GM04504 (cell line): ENCODE measurements at places on chromosomes 3 and 15.

DNA sequence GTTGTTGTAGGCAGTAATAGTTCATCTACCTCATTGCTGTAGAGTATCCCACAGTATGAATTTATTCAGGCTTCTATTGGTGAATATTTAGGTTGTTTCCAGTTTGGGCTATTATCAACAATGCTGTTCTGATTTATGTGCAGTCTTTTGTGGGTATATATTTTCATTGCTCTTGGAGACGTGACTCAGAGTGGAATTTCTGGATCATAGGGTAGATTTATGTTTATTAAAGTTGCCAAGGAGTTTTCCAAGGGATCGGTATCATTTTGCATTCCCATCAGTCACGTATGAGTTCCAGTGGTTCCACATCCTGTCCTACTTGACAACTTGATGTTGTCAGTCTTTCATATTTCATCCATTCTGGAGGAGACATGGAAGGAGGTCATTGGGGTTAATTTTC is 8.4 kb upstream of the HRH1 start:
- DNase-seq: peak; percentile 89

- DNase-seq: no peak
Observed at GRCh38 chr15:92402751-92403150, 9.1 kb downstream of the ST8SIA2 start.

GRCh38 chr3:196842567-196843434 is 24.9 kb upstream of the SENP5 start:
- DNase-seq: no peak

DNA sequence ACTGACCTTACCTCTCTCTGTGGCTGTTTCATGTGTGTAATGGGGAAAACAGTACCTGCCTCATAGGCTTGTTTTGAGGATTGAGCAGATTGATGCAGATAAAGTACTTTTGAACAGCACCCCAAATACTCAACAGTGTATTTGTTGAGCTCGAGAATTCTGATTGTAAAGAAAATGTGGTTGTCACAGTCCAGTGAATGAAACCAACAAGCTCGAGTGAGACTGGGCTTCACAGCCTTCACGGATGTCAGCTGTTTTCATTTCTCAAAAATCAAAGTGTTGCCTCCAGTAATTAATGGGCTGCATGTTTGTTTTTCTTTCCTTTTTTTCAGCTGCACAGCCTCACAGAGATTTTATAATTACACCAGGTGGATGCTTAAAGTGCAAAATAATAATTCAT is 43.7 kb downstream of the PARP15 start:
- DNase-seq: no peak

DNA sequence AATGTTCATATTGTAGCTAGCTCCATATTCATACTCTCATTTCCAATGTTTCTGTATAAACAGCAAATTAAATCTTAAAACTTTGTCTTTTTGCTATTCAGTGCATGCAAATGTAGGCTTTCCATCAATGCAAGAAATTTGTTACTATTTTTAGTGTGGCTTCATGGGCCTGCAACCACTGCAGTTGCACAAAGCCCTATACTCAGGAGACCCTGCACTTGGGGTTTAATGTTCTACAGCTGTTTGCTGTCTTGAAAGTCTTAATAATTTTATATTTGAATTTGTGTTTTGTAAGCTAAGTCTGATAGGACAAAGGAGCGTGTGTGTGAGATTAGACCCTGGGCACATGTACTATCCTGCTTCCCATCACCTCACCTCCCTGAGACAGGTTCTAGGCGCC is 9.6 kb downstream of the PYDC2 start:
- DNase-seq: no peak

GRCh38 chr3:135140591-135140990 is 345.5 kb downstream of the EPHB1 start:
- no peak for DNase-seq

- no peak for DNase-seq
Observed at GRCh38 chr3:12198301-12198700, 39.6 kb upstream of the TIMP4 start.

DNA sequence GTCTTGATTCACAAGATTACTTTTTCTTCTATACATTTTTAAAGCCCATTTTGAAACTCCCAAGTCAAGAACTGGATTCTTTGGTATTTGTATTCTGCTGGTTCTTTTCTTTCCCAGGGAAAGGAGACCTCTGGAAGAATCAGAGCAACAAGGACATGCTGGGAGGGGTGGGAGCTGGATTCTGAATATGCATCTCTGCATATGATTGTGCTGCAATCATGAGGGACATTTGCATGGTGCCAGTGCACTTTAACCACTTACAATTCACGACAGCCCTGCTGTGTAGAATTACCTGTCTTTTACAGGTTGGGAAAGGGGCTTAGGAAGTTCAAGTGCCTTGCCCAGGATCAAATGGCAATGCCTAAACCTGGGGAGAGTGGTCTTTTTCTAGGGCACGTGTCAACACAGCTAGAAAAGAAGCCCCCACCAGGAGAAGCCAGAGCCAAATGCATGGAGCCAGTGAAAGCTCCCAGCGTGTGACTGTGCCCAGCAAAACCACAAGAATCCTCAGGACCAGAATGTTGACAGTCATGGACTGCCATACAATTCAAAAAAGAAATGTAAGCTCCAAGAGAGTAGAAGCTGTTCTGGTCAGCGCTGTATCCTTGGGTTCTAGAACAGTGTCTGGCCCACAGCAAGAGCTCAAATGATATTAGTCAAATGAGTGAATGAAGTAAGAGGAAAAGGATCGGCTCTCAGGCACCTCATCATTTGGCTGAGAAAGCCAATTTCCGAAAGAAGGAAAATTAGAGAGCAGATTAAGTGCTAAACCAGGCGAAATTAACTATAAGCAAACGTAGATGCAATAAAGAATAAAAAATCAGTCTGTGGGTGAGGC is 84.5 kb upstream of the MEF2A start:
- DNase-seq: no peak

DNA sequence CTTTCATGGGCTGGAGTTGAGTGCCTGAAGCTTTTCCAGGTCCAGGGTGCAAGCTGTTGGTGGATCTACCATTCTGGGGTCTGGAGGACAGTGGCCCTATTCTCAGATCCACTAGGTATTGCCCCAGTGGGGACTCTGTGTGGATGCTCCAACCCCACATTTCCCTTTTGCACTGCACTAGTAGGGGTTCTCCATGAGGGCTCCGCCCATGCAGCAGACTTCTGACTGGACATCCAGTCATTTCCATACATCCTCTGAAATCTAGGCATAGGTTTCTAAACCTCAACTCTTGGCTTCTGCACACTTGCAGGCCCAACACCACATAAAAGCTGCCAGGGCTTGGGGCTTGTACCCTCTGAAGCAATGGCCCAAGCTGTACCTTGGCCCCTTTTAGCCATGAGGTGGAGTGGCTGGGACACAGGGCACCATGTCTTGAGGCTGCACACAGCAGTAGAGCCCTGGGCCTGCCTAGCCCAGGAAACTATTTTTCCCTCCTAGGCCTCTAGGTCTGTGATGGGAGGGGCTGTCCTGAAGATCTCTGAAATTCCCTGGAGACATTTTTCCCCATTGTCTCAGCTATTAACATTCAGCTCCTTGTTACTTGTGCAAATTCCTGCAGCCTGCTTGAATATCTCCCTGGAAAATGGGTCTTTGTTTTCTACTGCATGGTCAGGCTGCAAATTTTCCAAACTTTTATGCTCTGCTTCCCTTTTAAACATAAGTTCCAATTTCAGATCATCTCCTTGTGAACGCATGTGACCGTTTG is 6.0 kb upstream of the HACD2 start:
- DNase-seq: no peak

GRCh38 chr15:85312929-85313331 is 67.5 kb upstream of the AKAP13 start:
- no peak for DNase-seq

DNA sequence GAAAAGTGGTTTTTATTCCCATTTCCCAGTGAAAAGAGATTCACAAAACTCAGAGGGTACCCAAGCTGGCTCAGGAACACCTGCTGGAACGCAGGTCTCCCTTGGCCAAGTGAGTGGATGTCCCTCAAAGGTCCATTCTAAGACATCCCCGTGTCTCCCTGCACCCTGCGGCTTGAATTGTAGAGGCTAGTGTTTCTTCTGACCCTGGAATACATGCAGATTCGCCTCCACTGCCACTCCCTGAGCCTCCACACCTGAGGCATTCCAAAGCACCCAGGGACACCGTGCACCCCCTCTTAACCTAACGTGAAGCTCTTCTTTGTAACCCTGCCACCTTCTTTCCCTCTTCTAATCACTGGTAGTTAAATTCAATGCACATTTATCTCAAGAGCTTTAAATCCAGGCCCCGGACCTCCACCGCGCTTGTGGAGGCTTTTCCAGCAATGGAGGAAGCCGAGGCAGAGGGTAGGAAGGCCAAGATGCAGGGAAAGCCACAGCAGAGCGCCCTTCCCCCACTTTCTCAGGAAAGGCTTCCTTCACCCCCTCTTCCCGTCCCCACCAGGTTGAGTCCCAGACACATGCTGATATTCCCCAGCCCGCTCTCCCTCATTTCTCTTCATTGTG is 590 bp upstream of the ITGA11 start:
- DNase-seq: no peak

DNA sequence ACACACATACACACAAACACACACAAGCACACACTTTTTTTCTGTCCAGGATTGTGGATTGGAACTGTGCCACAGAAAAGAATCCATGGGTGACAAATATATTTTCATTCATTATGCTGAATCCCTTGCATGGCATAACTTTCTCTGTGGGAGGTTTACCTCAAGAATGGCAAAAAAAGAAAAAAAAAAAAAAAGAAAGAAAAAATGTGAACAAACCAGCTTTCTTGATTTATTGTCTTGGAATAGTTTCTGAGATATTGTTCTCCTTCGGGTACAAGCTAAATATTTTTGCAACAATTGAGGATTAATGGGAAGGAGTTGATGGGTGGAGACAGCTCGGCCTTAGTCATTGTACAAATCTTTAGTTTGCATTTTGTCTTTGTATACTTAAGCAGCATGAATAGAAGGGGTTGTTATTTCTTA is 153.1 kb downstream of the GMNC start:
- no peak for DNase-seq

DNA sequence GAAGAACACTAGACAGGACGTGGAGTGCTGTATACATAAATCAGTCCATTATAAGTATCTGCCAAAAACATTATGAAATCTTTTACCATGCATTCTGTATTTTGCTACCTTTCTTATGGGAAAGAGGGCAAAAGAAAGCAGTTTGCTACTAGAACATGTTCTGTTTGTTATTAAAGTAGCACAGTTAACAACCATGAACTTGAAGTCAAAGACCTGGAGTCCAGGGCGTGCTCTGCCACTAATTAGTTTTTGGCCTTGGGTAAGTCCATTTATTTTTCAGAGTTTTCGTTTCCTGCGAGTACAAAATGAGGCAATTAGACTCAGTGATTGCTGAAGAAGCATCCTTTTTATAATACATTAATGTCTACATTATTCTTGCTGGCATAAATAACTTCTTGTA is 143.3 kb upstream of the AGTR1 start:
- no peak for DNase-seq

GRCh38 chr15:39934397-39935071 is 619 bp downstream of the EIF2AK4 start:
- no peak for DNase-seq

- no peak for DNase-seq
Observed at GRCh38 chr15:93250950-93251349, 161.9 kb upstream of the RGMA start.

GRCh38 chr3:31462050-31462569 is 70.6 kb upstream of the STT3B start:
- DNase-seq: no peak

- peak; percentile 13 for DNase-seq
Observed at GRCh38 chr3:76308541-76308940, 523.2 kb upstream of the ZNF717 start.

DNA sequence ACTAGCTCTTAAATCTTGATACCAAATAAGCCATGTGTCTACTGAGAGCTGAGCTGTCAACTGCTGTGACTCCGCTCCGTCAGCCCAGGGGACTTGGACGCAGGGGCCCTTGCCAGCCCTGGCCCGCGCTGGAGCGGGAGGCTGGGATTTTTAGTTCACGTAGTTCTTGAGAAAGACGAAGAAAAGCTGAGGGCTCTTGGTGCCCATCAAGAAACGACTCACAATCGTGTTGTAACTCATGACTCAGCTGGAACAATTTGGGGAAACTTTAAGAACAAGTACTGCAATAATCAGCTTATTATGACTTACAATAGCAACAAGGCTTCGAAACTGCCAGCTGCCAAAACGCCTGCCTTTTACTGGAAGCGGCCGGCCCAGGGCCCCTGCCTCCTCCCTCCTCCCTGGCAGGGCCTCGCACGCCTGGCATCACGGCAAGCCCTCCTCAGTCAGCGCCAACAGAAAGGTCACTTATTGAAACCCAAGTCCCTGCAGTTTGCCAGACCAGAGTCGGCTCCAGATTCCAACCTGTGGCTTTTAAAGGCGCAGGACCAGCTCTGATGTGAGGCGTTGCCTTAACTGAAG is 60.3 kb downstream of the RGMA start:
- peak; percentile 86 for DNase-seq

DNA sequence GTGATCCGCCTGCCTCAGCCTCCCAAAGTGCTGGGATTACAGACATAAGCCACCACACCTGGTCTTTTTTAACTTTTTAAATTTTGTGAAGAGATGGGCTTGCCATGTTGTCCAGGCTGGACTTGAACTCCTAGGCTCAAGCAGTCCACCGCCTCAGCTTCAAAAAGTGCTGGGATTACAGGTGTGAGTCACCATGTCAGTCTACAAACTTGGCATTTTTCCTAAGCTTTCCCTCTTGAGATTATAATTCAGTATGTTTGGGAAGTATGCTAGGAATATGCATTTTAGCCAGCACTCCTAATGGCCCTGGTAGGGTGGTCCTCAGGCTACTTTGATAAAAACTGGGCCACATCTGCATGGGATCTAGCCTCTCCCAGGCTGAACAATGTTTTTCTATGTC is 4.4 kb downstream of the WDR73 start:
- no peak for DNase-seq

- peak; percentile 28 for DNase-seq
Observed at GRCh38 chr15:39574427-39574826, 6.5 kb upstream of the THBS1 start.

- DNase-seq: no peak
Observed at GRCh38 chr3:174812172-174812862, 46.8 kb upstream of the NAALADL2 start.

DNA sequence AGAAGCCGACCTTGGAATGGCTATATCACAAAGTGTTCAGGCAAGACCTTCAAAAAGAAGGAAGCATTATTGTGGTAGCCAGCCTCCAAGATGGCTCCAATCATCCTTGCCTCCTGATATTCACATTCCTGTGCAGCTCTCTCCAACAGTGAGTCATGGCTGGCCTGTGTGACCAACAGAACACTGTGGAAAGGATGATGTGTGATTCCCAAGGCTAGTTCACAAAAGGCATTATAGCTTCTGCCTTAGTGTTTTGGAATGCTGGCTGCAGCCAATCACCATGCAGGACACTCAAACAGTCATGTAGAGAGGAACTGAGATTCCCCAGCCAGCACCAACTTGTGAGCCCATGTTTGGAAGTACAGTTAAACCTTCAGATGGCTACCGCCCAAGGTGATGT is 102.6 kb downstream of the EFL1 start:
- peak; percentile 98 for DNase-seq

DNA sequence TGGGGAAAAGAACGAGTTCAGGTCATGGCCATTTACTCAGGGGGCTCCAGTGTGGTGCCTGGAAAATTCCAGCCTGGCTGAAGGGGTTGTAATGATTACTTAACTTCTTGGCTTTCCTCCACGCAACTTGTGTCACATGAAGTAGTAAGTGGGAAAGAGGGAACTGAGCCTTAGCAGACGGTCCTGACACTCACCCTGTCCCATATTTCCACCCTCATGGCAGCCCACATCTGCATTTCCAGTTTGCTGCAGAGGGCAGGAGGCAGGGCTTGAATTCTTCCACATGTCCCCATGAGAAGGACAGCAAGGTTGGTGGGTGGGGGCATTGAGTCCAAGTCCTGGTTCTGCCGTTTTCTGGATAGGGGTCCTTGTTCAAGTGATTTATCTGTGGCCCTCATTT is 7.8 kb upstream of the CAMP start:
- peak; percentile 18 for DNase-seq
